ENCODE measurements at places on chromosomes 2 and 18. TPM values are rescaled to one million over a fixed set of nuclear protein-coding genes. Genes with fewer than 3 reads are reported as not detected.

- peak within 1 kb of the TSS; percentile 83 for H3K4me3 ChIP-seq
- peaks cover 38% of the 10 kb centered on the region for H3K4me1 ChIP-seq
- no peaks in the 10 kb centered on the region for H3K27me3 ChIP-seq
- peak; percentile 72 for DNase-seq
- no peaks in the 10 kb centered on the region for H3K36me3 ChIP-seq
Observed at GRCh38 chr2:207165121-207166038, at the start of gene KLF7. TSS of gene KLF7 (minus strand) at chr2:207165948. CDS start at chr2:207165568, 380 bp downstream.

- DNase-seq, result no peak
- no peaks in the 10 kb centered on the region for H3K36me3 ChIP-seq
- H3K4me1 ChIP-seq, result no peaks in the 10 kb centered on the region
- no peaks in the 10 kb centered on the region for H3K27me3 ChIP-seq
- no peak overlapping the region for H3K4me3 ChIP-seq
Observed at GRCh38 chr2:120421830-120422175, 75.9 kb downstream of the INHBB start.

DNA sequence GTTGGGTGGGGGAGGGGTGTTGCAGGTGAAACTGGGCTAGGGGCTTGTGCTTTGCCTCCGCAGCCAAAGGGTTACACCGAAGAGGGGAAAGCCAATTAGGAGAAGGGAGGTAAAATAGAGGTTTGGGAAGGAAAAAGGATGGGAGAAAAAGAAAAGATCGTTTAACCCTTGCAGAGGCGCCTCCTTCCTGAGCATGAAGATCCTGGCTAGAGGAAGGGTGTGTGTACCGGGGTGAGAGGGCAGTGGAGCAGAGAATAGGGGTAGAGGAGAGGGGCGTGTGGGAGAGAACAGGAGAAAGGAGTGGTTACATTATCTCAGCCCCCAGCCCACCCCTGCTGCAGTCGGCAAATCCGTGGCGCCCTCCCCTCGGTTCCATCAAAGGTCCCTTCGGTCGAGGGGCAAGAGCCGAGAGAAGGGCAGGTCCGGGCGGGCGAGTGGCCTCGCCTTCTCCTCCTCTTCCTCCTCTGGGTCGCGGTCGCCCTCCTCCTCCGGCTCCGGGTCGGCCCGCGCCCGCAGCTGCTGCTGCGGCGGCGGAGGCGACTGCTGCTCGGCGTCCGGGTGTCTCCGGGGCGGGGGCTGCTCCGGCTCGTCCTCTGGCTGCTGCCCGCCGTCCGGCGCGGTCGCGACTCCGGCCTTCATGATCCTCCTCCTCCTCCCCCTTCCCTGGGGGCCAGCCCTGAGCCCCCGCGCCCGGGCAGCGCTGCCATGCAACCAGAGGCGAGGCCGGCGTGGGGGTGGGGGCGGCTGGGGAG, 1.1 kb downstream of the MARCHF4 start:
- H3K27ac ChIP-seq, result no peak overlapping the region
- H3K4me3 ChIP-seq, result peak overlapping the region; percentile 17
- H3K4me1 ChIP-seq, result no peaks in the 10 kb centered on the region
- no peak for DNase-seq
- peaks cover 16% of the 10 kb centered on the region for H3K27me3 ChIP-seq

Gene ZNF396
- 0.94 TPM for total RNA-seq

Gene STPG4
- total RNA-seq, result not detected

DNA sequence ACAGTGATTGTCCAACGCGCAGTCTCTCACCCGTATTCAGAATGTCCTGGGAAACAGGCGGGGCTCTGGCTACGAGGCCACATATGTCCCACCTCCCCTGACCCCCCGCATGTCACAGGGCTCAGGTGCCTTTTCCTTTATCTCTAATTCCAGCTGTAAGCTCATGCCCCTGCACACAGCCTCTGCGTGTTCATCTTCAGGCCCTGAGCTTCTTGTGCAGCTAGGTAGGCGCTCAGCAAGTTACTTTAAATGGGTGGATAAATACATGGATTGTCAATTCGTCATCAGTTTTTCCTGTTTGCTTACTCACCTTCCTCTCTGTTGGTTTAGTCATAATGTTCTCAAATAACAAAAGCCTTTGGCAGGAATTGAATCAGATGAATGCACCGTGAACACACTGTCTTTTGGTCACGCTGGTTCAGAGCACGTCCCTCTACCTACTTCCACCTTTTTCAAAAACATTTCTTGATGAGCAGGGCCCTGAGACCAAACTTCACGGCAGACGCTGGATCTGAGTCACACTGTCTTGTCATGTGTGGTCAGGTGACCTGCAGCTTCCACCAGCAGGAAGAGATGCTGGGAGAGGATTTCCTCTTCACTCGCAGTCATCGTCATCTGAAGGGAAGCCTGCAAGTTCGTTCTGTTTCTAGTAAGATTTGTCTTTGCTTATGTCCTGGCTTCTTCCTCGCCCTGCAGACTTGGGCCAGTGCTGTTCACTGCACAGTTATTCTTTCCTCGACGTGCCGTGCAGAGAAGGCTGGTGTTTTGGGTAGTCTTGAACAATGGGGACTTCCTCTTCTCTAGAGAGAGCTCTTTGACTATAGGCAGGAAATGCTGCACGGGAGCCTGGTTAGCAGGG, 138.1 kb downstream of the PTGR3 start:
- no peaks in the 10 kb centered on the region for H3K36me3 ChIP-seq
- peak overlapping the region; percentile 74 for H3K27ac ChIP-seq
- DNase-seq, result peak; percentile 69
- no peaks in the 10 kb centered on the region for H3K4me1 ChIP-seq

DNA sequence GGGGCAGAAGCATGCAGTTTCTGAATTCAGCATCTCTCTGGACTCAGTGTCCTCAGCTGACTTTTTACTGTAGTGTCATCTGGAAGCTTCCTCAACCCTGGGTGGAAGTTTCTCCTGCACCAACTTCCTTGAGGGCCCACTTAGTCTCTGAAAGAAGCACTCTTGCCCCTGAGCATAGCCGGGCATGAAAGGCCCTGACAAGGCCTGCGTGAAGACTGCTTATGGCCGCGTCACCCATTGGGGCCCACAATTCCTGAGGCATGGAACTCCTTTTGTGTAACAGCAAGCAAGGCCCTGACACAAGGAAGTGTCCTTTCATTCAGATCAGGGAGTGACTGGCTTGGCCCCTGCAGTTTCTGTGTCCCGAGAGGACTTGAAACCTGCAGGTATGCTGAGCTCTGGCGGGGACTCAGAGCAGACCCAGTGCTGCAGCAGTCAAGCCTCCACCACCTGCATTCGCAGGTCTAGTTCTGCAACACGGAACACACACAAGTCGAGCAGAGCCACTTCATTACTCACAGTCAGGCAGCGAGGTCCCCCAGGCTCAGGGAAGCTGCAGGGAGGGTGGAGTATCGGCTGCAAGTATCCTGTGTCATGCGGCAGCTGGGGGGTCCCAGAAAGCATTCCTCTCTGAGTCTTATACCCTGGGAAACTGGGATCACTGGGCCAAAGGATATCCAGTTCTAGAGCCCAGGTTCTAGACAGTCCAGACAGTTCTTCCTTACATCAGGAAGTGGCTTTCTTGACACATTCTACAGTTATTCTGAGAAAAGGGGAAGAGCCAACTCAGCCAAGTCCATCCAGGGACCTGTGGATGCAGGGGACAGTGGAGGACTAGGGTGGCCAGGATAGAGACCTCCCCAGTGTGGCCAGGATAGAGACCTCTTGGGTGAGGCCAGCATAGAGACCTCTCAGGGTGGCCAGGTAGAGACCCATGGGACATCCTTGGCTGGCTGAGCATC, 35.6 kb upstream of the PRLH start:
- no peak overlapping the region for H3K27ac ChIP-seq
- DNase-seq, result no peak
- H3K4me3 ChIP-seq, result no peak overlapping the region
- no peaks in the 10 kb centered on the region for H3K27me3 ChIP-seq

All from right atrium auricular region (tissue), 2 donors.